AG20443 (cell line): ENCODE measurements at places on chromosomes 6 and 20.
A peak's percentile ranks its signal among the peaks of the same experiment; 100 is the strongest.

DNA sequence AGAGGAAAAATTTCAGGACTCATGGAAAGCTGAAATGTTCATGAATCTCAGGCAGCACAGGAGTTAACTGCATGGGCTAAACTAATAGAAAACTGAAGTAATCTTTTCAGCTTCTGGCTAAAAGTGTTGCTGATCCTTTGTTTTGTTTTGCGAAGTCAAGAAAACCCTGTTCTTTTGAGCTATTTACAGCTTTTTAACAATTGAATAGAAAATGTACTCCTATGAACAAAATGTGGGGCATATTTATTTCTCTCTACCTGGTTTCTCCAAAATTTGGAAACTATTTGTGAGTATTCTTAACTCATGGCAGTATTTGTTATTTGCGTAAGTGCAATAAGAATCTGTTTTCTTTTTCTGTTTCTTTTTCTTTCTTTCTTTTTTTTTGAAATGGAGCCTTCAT, 818.8 kb upstream of the CITED2 start:
- no peak for DNase-seq

DNA sequence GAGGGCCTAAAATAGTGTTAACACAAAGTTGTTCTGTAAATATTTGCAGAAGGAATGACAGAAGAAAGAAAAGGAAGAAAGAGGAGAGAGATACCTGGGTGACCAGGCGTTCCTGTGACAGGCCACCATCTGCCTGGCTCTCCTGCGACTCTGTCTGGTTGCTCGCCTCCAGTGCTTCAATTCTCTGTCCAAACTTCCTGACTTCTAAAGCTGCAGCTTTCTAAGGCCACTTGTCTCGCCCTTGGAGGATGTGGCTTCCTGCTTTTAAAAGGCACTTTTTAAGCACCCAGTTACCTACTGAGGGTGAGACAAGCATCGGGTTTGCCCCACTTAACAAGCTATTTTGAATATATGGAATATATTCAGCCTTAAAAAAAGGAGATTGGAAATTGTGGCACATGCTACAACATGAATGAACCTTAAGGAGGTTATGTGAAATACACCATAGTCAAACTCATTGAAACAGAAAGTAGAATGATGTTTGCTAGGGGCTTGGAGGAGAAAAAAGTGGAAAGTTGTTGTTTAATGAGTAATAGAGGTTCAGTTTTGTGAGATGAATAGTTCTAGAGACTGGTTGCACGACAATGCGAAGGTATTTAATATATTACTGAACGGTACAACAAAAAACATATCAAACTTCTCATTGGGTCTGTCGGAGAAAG, 32.8 kb downstream of the VIP start:
- no peak for DNase-seq

DNA sequence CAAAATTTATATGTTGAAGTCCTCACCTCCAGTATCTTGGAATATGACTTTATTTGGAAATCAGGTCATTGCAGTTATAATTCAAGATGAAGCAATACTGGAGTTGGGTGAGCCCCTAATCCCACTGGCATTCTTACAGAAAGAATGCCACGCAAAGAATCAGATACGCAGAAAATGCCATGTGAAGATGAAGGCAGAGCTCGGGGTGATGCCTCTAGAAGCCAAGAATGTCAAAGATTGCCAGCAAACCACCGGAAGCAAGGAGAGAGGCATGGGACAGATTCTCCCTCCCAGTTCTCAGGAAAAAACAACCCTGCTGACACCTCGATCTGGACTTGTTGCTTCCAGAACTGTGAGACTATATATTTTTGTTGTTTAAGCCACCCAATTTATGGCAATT, 273.4 kb upstream of the CITED2 start:
- no peak for DNase-seq

GRCh38 chr6:149935246-149935645, 6.6 kb upstream of the ULBP2 start:
- no peak for DNase-seq

- no peak for DNase-seq
These were observed 35.2 kb downstream of the KIAA1755 start for GRCh38 chr20:38225240-38225899.

DNA sequence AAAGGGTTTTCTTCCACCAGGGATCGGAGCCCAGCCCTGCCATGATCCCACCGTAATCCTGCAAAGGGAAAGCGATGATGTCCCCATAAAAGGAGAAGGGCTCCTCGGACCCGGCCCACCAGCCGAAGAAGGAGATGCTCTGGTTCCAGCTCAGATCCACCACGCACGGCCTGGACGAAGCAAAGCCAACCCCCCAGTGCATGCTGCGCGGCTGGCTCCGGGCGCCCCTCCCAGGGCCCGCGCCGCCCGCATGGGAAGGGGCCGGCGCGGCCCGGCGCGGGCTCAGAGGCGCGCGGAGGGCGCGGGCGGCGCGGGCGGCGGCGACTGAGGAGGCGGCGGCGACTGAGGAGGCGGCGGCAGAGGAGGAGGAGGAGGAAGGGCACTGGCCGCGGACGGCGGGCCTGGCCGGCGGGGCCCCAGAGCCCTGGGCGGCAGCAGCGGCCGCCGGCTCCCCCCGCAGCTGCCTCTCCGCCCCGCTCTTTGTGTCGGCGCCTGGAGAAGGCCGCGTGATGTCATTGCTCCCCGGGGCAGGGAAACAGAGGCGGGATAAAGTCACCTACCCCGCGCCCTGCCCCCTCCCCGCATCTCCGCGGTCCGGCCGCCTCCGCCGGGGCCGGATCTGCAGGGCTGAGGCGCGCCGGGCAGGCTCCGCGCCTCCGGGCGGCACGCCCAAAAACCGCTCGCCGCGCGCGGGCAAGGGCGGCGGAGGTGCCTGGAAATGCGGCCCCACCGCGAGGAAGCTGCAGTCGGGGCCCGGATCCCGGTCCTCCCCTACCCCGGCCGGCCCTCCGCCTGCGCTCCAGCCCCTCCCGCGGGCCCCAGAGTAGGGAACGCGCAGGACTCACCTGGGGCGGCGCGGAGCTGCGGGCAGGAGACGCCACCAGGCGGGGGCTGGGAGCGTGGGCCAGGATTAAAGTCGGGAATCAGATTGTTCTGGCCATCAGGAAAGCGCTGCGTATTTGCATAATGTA, at the start of gene FAXC:
TSS of gene FAXC (minus strand) at position 504 of the 971 bp plus-strand sequence. CDS start at position 202, 302 bp downstream.
- DNase-seq, result peak; percentile 61
